ENCODE measurements at places on chromosomes 2 and 18. TPM values are rescaled to one million over a fixed set of nuclear protein-coding genes. Genes with fewer than 3 reads are reported as not detected.
A peak's percentile ranks its signal among the peaks of the same experiment; 100 is the strongest.

Gene WDFY1
- total RNA-seq, result 55.7 TPM

GRCh38 chr2:227513113-227513512 lies 41.2 kb downstream of the AGFG1 start:
- H3K4me1 ChIP-seq, result no peaks in the 10 kb centered on the region
- H3K36me3 ChIP-seq, result no peaks in the 10 kb centered on the region
- no peak overlapping the region for H3K4me3 ChIP-seq
- no peak overlapping the region for H3K27ac ChIP-seq

- H3K4me3 ChIP-seq, result no peak overlapping the region
- no peak for DNase-seq
- peaks cover 3% of the 10 kb centered on the region for H3K36me3 ChIP-seq
- H3K4me1 ChIP-seq, result no peaks in the 10 kb centered on the region
- no peak overlapping the region for H3K27ac ChIP-seq
Measured at GRCh38 chr2:62404913-62405312, 101.1 kb downstream of the TMEM17 start.

Gene CCDC74B
- 6.7 TPM for total RNA-seq

Gene MERTK
- 4.8 TPM for total RNA-seq

Gene NAGK
- 74.4 TPM for total RNA-seq

- DNase-seq, result no peak
- H3K36me3 ChIP-seq, result no peaks in the 10 kb centered on the region
- H3K4me3 ChIP-seq, result no peak overlapping the region
- no peak overlapping the region for H3K27ac ChIP-seq
- no peaks in the 10 kb centered on the region for H3K27me3 ChIP-seq
Measured at GRCh38 chr2:132678483-132678882, 8.5 kb upstream of the LYPD1 start.

- no peak for DNase-seq
- H3K4me1 ChIP-seq, result peaks cover 3% of the 10 kb centered on the region
- H3K27ac ChIP-seq, result no peak overlapping the region
- H3K4me3 ChIP-seq, result no peak overlapping the region
- H3K27me3 ChIP-seq, result no peaks in the 10 kb centered on the region
- no peaks in the 10 kb centered on the region for H3K36me3 ChIP-seq
Measured at GRCh38 chr2:62663920-62664795, 41.4 kb upstream of the EHBP1 start.

Gene ACMSD
- not detected for total RNA-seq

- no peaks in the 10 kb centered on the region for H3K4me1 ChIP-seq
- no peak overlapping the region for H3K27ac ChIP-seq
- H3K4me3 ChIP-seq, result no peak overlapping the region
- no peak for DNase-seq
- no peaks in the 10 kb centered on the region for H3K27me3 ChIP-seq
- H3K36me3 ChIP-seq, result no peaks in the 10 kb centered on the region
Measured at GRCh38 chr2:227407591-227408151, 19.9 kb upstream of the SCYGR1 start.

Gene SPIRE1
- total RNA-seq, result 16.6 TPM

DNA sequence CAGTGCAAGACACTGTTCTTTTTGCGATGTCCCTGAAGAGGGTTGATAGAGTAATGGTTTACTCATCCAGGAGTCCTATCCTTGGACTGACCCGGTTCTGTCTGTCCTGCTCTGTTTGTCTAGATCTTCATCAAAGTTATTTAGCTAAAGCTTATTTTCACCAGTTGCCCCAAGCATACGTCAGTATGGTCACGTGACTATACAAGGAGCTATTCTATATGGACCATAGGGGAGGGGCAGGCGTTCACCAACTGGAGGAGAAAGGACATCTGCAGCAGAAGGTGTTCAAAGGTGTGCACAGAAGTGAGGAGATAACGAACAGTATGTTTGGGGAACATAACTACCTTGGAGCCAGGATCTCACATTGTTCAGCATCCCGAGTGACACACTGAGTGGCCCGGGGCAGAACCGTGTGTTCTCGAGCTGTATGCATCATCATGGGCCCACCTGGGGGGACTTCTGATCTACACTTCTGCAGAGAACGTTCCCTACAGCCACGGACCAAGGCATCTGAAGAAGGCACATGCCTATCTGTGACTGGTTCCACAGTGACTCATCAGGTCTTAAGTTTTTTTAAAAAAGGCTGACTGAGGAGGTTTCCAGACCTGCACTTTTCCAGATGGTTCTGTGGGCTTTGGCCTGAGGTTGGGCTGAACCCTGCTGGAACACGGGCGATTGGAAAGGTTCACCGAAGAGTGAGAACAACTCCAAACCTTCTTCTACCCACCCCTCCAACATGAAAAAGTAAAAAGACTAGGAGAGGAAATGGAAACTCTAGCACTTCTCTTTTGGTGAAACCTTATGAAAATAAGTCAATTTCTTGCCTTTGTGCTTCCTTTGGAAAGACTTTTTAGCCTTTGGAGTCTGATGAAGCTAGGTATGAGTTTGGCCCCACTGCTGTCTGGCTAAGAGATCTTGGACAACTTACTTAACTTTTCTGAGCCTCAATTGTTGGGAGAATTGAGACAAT lies 68.6 kb upstream of the YWHAQ start:
- no peaks in the 10 kb centered on the region for H3K36me3 ChIP-seq
- no peak overlapping the region for H3K27ac ChIP-seq
- DNase-seq, result no peak
- 0 out of 2 replicates have a peak, but pooled peaks cover 3% of the 10 kb centered on the region for H3K4me1 ChIP-seq

- H3K27ac ChIP-seq, result no peak overlapping the region
- no peak overlapping the region for H3K4me3 ChIP-seq
- no peak for DNase-seq
- H3K36me3 ChIP-seq, result peaks cover 40% of the 10 kb centered on the region
- H3K27me3 ChIP-seq, result no peaks in the 10 kb centered on the region
Measured at GRCh38 chr2:88707003-88707402, 15.5 kb downstream of the RPIA start.

GRCh38 chr18:29838556-29838955 lies 1204.0 kb downstream of the DSC3 start:
- no peaks in the 10 kb centered on the region for H3K36me3 ChIP-seq
- H3K27me3 ChIP-seq, result no peaks in the 10 kb centered on the region
- DNase-seq, result no peak
- H3K4me1 ChIP-seq, result no peaks in the 10 kb centered on the region
- H3K27ac ChIP-seq, result no peak overlapping the region
- H3K4me3 ChIP-seq, result no peak overlapping the region

GRCh38 chr2:237702441-237703391 lies 75.3 kb downstream of the LRRFIP1 start:
- H3K4me3 ChIP-seq, result peak overlapping the region; percentile 65
- peaks cover 27% of the 10 kb centered on the region for H3K4me1 ChIP-seq
- peak; percentile 77 for DNase-seq
- no peaks in the 10 kb centered on the region for H3K36me3 ChIP-seq

- no peak overlapping the region for H3K27ac ChIP-seq
- H3K36me3 ChIP-seq, result peaks cover under 1% of the 10 kb centered on the region
- H3K27me3 ChIP-seq, result no peaks in the 10 kb centered on the region
- no peak overlapping the region for H3K4me3 ChIP-seq
- no peak for DNase-seq
Measured at GRCh38 chr2:173226899-173227698, 127.6 kb upstream of the CDCA7 start.

Gene SLC8A1
- 1.7 TPM for total RNA-seq

DNA sequence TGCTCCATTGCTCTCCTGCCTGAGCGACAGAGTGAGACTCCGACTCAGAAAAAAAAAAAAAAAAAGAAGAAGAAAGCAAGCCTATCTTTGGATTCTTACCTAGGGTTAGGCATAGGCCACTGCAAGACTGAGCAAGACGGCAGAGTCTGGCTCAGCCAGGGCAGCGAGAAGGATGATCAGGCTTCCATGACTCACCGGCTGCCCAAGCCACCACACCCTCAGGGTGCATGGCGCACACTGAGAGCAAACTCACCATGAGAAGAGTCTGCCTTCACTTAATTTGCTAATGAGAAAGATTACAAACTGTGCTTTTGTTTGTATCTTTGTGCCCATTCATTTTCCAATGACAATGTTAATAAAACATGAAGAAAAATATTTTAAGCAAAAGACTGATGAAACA lies 8.2 kb downstream of the FAM110C start:
- no peak overlapping the region for H3K4me3 ChIP-seq
- H3K27ac ChIP-seq, result no peak overlapping the region
- H3K27me3 ChIP-seq, result no peaks in the 10 kb centered on the region
- H3K4me1 ChIP-seq, result no peaks in the 10 kb centered on the region

GRCh38 chr18:77177009-77177408 lies 44.4 kb upstream of the MBP start:
- no peaks in the 10 kb centered on the region for H3K36me3 ChIP-seq
- no peak for DNase-seq
- no peak overlapping the region for H3K27ac ChIP-seq
- no peak overlapping the region for H3K4me3 ChIP-seq
- no peaks in the 10 kb centered on the region for H3K27me3 ChIP-seq

DNA sequence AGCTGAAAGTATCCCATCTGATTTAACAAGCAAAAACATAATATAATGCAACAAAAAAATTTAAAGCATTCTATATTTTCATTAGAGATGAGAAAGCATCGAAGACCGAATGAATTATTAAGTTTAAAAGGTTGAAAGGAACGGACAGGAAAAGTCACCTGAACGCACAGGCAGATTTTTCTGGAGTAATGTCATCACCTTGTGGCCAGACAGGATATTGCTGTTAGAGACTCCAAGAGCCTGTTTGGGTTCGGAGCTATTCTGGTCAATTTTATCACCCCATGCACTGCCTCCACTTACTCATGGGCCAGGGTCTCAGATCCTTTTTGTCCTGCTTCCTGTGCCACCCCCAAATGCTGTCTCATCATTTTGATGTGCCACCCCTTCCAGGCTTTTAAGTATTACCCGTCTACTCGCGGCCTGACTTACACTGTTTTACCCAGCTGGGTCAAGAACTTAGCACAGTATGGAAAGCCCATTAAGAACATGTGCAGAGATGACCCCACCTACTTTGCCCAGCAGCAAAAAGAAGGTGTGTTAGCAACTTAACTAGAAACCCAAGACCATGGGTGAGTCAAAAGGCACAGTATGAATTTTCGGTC lies 27.3 kb downstream of the GKN2 start:
- H3K36me3 ChIP-seq, result no peaks in the 10 kb centered on the region
- no peak overlapping the region for H3K4me3 ChIP-seq
- peak; percentile 46 for DNase-seq
- no peaks in the 10 kb centered on the region for H3K27me3 ChIP-seq

Gene EGR4
- 1.2 TPM for total RNA-seq

Gene UGT1A3
- total RNA-seq, result not detected

DNA sequence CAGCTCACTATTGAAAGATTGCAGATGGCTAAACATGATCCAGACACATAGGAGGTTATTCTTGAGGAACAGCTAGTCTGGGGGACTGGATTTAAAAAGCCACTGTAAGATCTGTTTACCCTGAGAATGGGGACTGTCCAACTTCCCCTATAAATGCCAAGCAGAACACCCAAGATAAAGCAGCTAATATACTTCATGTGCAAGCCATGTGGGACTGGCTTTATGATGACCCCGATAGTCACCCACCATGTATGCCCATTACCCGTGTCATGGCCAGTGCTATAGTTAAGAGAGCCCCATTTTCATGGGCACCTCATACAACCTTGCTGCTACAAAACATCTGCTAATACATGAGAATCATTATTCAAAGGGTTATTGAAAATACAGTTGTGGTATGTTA lies 16.0 kb downstream of the YPEL5 start:
- DNase-seq, result no peak
- no peak overlapping the region for H3K27ac ChIP-seq
- H3K27me3 ChIP-seq, result no peaks in the 10 kb centered on the region
- no peaks in the 10 kb centered on the region for H3K4me1 ChIP-seq
- peaks cover 23% of the 10 kb centered on the region for H3K36me3 ChIP-seq

DNA sequence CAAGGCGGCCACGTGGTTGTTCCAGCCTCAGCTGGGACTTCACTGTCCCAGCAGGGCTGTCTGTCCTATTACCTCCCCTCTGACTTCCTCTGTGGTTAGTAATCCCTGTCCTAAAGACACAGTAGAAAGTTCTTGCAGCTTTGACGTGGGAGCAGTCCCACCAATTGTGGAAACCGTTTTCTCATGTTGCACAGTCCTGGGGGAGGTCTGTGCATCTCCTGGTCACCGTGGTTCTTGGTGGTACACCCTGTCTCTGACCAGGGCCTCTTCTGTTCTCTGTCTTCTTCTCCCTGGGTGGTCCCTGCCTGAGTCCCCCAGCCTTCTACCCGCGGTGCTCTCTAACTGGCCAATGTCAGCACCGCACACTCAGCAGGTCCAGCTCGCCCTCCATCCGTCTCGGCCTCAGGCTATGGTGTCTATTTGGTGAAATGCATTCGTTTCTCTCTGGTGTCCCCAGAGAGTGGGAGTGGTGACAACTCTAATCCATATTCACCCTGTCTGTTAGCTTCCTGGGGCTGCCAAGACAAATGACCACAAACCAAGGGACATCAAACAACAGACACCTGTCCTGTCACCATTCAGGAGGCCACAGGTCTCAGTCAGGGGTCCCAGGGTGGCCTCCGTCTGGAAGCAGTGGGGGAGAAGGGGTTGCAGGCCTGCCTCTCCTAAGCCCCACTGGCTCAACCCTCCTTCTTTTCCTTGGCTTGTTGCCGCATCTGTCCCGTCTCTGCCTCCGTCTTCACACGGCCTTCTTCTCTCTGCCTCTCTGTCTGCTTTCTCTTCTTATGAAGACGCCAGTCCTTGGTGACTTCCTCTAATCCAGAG lies 99.8 kb downstream of the SH3BP4 start:
- no peak for DNase-seq
- no peaks in the 10 kb centered on the region for H3K4me1 ChIP-seq
- H3K36me3 ChIP-seq, result peaks cover 67% of the 10 kb centered on the region
- no peak overlapping the region for H3K4me3 ChIP-seq
- no peak overlapping the region for H3K27ac ChIP-seq

DNA sequence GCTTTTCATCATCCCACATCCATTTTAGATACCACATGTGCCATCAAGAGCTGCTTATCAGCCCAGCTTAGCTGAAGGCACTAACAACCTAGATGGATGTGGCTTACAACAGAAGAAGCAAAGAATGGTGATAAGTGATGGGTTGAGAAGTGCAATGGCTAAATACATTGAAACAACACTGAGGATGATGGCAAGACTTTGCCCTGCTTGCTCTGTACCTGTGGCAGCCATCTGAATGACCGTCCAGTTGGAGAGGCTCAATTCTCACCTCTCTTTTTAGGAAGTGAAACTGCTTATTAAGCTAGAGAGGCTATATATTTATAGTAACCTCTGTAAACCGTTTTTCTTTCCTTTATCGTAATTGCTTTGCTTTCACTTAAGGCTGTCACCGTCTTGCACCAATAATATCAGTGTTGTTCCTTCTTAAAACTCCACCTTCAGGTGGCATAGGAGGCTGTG lies 5.7 kb downstream of the GPATCH11 start:
- no peak for DNase-seq
- no peak overlapping the region for H3K4me3 ChIP-seq
- no peaks in the 10 kb centered on the region for H3K4me1 ChIP-seq
- H3K27me3 ChIP-seq, result no peaks in the 10 kb centered on the region

Gene GPC1
- total RNA-seq, result 39.4 TPM

DNA sequence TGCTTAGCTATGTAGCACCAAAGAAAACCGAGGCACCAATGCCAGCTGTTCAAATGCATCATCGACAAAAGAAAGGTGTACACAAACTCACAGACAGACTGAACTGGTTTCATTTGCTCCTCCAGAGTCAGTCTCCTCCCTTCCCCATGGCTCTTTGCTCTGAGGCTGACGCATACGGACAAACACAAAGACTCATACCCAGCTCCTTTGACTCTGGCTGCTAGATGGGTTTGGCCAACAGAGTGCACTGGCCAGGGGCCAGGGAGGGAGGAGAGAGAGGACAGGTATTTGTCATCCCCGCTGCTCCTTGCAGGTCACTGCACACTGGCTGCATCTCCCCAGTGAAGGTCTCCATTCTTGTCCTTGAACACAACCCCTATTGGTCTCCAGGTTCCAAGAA lies 40.7 kb downstream of the DNER start:
- H3K27me3 ChIP-seq, result no peaks in the 10 kb centered on the region
- no peak overlapping the region for H3K4me3 ChIP-seq
- DNase-seq, result no peak
- H3K36me3 ChIP-seq, result no peaks in the 10 kb centered on the region
- H3K27ac ChIP-seq, result no peak overlapping the region
